ENCODE measurements at places on chromosomes 6 and 20.

DNA sequence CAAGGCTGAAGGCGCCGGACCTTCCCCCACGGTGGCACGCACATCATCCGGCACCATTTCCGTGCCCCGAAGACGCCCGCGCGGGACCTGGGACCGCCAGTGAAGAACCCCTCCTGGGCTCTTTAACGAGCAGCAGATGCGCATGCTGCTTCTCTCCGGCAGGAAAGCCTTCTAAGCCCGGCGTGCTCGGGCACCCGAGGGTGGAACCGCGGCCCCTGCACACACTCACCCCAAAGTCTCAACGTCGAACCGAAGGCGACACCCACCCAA is 240 bp downstream of the FOXQ1 start:
- DNase-seq = no peak

- no peak for DNase-seq
These were observed 124.9 kb downstream of the NKAIN2 start for GRCh38 chr6:123928529-123928928.

- no peak for DNase-seq
These were observed 59.5 kb downstream of the SMOC2 start for GRCh38 chr6:168500519-168500918.

GRCh38 chr6:107604549-107604948 is 114.6 kb downstream of the SOBP start:
- no peak for DNase-seq

GRCh38 chr6:139330826-139331500 is 39.2 kb upstream of the TXLNB start:
- DNase-seq = no peak

DNA sequence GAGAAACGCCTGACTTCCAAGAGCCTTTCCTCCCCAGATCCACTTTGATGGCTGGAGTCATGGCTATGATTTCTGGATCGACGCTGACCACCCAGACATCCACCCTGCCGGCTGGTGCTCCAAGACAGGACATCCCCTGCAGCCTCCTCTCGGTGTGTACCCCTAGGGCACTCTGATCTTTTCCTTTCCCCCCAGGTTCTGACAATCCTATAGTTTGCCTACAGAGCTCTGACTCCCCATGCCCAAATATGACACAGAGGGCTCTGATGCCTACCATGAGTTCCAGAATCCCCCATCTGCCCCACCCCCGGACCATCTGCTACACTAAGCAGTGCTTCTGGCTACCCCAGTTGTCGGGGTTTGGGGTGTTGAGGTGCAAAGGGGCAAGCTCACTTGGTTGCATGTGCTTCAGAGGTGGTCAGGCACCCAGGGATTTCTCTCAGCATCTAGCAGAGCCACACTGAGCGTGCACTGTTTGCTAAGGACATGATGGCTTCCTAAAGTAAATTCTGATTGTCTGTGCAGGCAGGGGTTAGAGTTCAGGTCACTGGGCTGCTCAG is 24.0 kb upstream of the SGK2 start:
- DNase-seq = no peak

- no peak for DNase-seq
These were observed 362.1 kb downstream of the SAMD5 start for GRCh38 chr6:147870506-147871110.

GRCh38 chr6:88585276-88585692 is 378.1 kb downstream of the RNGTT start:
- DNase-seq = no peak

GRCh38 chr6:166395351-166395750 is 12.6 kb upstream of the MPC1 start:
- DNase-seq = no peak

- DNase-seq = no peak
These were observed 112.6 kb downstream of the FRK start for GRCh38 chr6:115947966-115948541.

DNA sequence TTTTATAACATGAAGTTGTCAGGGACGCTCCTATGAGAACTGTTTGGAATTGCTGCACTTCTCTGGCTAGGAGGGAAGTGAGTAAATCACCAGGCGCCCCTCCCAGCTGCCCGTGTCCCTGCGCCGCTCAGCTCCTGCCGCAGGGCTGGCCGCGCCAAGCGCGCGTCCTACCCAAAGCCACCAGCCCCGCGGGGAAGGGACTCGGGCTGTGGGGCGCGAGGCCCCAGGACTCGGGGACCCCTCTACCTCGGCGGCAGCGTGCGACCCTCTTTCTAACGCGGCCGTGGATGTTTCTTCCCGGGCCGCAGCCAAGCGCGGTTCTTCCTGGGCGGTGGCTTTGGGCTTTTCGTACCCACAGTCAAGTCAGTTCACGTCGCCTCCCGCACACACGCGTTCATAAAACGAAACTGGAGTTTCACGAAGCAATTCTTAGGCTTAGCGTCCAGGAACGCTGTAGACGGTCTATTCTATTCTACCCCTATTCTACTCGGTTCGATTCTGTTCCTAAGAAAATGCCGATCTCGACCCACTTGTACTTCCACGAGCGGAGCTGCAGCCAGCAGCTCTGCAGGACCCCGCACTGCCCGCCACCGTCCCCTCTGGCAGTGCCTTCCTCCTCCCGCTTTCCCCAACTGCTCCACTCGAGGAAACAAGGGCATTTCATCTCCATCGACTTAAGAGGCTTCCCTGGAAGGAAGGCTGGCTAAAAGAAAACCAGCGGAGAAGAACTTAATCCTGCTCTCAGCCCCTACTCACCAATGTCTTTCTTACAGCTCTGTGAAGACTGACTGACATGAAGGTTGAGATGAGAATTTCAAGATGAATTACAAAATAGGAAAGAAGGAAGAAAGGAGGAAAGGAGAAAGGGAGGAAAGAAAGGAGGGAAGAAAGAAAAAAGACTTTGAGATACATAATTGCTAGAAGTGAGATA is 15.4 kb downstream of the FOXC1 start:
- no peak for DNase-seq

- DNase-seq = no peak
These were observed 102.7 kb downstream of the SLC23A2 start for GRCh38 chr20:4898282-4899244.

DNA sequence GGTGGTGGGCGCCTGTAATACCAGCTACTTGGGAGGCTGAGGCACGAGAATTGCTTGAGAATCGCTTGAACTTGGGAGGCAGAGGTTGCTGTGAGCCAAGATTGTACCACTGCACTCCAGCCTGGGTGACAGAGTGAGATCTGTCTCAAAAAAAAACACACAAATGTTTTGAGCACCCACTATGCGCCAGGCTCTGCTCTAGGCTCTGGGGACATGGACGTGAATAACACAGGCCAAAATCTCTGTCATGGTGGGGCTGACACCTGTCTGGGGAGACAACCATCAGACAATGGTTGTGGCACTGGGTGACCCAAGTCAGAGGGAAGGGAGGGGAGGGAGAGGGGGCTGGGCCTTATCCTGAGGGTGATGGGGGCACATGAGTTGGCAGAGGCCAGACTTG is 62.7 kb downstream of the UBE2V1 start:
- no peak for DNase-seq

GRCh38 chr6:35798706-35799105 is 1.6 kb upstream of the CLPS start:
- no peak for DNase-seq

GRCh38 chr6:30754631-30755030 is 10.3 kb upstream of the IER3 start:
- DNase-seq = no peak

- DNase-seq = no peak
These were observed 88.8 kb downstream of the SASH1 start for GRCh38 chr6:148431413-148431812.

- no peak for DNase-seq
These were observed 59.6 kb upstream of the PHIP start for GRCh38 chr6:79137671-79138070.

- no peak for DNase-seq
These were observed 1.6 kb upstream of the PTGIS start for GRCh38 chr20:49569411-49570115.

DNA sequence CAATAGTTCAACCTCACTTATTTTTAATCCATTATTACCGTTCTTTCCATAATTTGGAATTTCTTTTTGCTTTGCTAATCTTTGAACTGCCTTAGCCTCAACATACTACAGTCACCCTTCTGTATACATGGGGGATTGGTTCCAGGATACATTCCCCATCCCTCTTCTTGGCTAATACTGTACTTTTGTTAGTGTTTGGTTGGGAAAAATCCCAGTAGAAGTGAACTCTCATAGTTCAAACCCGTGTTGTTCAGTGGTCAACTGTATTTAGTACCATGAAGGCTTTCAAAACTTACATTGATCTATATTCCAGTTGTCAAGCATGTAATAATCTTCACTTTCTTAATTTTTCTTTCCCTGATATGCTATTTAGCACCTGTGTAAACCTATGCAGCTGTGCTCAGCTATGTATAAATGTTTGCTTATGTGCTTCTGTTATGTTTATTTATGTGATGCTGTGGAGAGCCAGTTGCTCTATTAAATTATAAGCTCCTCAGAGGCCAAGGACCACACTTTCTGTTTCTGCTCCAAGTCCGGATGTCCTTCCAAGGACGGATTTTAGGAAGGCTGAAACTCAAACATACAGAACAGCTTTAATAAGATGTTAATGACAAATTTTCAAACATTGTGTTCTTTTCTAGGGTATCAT is 33.3 kb upstream of the LAMA4 start:
- DNase-seq = no peak

DNA sequence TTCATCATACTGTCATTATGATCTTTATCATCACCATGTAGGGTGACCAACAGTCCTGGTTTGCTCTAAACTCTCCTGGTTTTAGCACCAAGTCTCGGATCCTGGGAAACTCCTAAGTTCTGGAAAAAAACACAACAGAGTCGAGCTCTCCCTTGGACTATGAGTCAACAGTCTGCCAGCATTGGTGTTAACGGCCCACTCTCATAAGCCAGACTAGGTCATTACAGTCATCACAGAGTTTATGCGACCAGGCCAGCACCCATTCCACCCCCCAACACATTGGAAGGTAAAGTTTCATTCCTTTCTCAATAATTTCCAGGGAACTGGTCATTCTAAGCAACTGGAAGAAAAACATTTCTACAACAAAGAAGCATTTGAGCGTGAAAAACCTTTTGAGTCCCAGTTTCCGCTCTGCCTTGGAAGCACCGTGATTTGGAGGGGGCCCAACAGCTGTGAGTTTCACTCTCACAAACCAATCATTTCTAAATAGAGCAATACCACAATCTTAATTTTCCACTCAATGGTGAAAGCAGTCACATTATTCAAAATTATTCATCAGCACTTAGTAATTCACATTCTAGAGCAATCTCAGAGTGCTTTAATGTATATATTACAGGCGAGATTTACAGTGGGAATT is 445.0 kb downstream of the CDH26 start:
- no peak for DNase-seq

- no peak for DNase-seq
These were observed 507.4 kb downstream of the MAFB start for GRCh38 chr20:40181676-40182075.

GRCh38 chr6:44035621-44036020 is 91.6 kb downstream of the MRPL14 start:
- no peak for DNase-seq

GRCh38 chr20:19712721-19713260 is 45.3 kb upstream of the RIN2 start:
- no peak for DNase-seq

DNA sequence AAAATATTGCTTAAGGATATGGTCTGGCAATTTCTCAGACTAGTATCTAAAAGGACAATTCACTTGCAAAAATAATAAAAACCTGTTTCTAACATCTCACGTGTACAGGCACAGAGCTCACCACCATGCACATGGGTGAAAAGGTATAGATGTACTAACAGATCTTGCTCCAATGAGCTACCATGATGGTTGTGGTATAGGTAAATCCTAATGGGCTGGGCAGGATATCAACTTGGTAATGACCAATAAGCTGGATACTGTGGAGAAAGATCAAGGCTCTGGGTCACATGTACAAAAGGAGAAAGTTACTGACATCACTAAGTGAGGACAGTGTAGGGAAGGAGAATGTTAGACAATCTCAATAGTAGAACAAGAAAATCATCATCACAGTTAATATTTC is 111.0 kb upstream of the NUP153 start:
- DNase-seq = no peak

GRCh38 chr6:79672631-79673111 is 41.5 kb downstream of the SH3BGRL2 start:
- no peak for DNase-seq

- no peak for DNase-seq
These were observed 56.8 kb downstream of the ZHX3 start for GRCh38 chr20:41260734-41261220.

DNA sequence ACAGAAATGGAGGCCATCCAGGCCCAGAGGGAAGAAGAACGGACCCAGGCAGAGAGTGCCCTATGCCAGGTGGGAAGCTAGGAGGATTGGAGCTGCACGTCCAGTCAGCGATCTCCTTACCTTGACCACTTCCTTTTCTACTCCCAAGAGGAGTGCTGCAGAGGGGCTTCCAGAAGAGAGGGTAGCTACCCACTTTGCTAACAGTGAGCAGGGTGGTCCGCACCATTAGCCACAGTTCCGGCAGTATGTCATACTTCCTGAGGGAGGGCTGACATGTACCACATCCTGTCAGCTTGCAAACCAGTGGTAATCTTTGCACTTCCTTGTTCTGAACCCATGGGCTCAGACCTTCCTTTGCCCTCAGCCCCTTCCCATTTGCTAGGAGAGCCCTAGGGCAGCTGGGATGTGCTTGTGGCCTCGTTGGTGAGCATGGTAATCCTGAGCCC is 35.4 kb downstream of the CEP250 start:
- no peak for DNase-seq

GRCh38 chr20:20223981-20224380 is 143.9 kb upstream of the INSM1 start:
- no peak for DNase-seq

DNA sequence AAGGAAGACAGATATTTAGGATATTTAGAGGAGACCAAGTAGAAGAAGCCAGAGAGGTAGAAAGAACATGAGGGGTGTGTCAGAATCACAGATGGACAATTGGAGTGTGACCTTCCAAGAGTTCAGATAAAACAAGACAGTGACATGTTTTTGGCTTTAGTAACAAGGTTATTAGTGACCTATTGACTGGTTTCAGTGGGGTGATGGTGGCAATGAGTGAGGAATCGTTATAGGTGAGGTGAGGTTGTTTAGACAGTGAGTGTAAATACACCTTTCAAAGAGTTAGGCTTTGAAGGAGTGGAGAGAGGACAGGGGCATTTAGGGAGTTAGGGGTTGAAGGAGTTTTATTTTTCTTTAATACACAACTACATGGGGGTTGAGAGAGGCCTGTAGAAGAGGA is 3.2 kb downstream of the SNRNP48 start:
- DNase-seq = no peak

- DNase-seq = no peak
These were observed 168.5 kb upstream of the AKAP12 start for GRCh38 chr6:151071295-151071694.

DNA sequence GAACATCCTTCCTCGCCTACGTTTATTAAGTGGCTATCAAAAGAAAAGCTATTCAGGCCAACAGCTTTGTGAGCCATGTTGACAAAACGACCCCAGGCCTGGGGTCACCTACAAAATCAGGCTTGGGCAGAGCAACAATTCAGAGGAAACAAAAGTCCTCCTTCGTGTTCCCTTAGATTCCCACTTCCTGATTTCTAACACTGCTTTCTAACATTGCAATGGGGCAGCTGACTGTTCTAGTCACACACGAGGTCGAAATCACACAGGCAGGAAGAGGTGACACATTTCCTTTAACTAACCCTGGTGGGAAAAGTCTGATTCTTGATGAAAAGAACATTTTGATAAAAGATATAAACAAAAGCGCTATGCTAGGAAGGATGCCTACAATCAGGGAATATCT is 31.9 kb downstream of the WDR27 start:
- DNase-seq = no peak

- DNase-seq = no peak
These were observed 225.2 kb downstream of the SAMD5 start for GRCh38 chr6:147733686-147734085.
